ENCODE measurements at places on chromosomes 12 and 14.

- DNase-seq = no peak
Observed at GRCh38 chr12:9066755-9067423, 48.8 kb downstream of the A2M start.

DNA sequence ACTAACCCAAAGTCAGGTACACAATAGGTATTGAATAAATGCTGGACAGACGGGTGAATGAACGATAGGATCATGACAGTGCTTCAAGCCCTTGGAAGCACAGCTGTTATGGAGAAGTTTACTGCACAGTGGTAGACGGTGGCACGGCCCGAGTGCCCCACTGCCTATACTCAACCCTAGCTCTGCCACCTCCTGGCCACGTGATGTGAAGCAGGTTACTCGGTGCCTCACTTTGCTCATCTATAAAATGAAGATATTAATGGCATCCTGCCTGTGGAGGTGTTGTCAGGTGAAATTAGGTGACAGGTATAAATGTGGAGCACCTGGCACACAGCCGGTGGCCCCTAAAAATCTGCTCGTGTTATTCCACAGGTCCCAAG lies 5.8 kb downstream of the ASB2 start:
- DNase-seq = peak; percentile 34

DNA sequence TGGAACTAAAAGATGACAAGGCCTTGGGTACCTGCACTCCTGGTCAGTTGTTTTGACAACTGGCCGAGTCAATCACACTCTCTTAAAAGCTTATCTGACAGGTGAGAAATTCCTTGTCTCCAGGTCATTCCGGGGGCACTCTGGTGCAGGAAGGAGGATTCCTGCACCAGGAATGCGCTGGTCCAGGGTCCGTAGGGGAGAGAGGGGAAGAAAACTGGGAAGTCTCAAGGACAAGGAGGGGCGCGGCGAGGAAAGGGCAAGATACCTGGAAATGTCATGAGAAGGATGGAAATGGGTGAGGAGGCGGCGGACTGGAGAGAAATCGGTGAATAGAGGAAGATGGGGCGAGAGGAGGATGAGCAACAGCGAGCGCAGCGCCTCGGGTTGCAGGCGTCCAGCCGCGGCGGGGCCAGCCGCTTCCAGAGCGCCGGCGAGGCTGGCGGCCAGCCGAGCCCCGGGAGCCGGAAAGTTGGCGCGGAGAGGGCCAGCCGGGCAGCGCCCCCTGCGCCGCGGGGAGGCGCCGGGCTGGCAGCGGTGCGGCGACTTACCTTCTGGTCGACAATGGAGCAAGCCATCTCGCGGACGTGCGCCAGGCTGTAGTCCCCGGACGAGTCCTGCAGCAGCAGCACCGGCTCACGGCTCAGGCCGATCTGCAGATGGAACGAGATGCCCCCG lies 809 bp downstream of the PRKD1 start:
- DNase-seq = no peak

DNA sequence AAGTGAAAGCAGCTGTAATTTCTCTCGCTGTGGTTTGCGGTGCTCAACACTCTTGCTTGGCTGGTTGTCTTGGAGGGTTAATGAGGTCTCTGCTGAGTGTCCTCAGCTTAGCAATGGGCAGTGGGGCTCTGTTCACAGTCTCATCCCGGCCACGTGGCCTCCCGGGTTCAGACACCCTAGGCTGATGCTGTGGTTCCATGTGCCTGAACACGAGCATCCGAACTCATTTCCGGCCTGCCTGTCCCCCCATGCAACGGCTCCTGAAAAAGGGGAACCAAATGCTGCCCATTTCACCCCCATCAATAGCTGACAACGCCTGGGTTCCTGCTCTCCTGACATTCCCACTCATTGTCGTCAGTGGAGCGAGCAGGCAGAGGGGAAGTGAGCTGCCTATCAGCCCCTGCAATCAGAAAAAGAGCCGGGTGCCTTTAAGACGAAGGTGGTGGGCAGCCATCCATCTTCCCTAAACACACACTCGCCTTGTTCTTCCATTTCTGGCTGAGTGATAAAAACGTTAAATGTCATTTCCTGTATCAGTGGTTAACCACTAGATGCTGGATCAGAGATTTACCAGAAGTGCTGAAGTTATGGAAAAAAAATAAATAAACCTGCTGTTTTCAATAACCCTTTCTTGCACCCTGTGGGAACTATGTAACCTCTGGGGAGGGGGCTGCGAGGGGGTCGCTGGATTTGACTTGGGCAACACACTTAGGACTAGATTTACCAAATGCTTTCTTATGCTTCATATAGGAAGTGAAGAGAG lies 60.3 kb upstream of the BCL2L14 start:
- peak; percentile 76 for DNase-seq

GRCh38 chr14:88384718-88385117 lies 739 bp upstream of the SPATA7 start:
- no peak for DNase-seq

DNA sequence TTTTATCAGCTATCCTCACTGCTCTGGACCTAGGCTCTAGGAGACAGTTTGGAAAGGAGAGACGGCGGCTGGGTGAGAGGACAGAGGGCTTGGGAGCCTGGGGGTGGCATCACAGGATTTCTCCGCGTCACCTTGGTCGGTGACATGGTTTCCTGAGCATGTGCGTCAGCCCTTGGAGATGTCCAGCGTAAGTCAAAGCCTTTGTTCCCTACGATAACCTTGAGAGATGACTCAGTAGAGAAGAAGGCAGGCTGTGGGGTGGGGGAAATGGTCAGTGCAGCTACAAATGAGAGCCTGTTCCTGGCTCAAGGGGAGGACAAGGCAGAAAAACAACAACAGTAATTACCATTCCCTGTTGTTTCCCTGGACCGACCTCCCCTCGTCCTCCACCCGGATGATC lies 90.2 kb upstream of the TBX3 start:
- no peak for DNase-seq

- no peak for DNase-seq
Observed at GRCh38 chr14:94079891-94080620, 946 bp downstream of the DDX24 start.

DNA sequence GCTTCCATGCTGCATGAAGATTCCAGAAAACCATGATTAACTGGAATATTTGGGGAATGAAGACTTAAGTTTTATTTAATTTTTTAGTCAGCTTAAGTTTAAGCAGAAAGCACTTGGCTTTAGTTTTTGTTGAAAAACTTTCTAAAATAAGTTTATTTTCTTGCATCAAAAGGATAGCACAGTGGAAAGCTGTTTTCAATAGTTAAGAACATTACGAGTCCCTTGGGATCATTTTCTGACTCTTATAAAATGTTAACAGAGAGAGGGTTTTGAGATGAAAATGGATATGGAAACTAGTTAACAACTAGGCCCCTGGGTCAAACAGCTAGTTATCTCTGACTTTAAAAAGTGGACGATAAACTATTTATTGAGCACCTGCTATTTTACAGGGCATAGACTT lies 181.9 kb upstream of the SLC38A2 start:
- no peak for DNase-seq

- no peak for DNase-seq
Observed at GRCh38 chr12:133023566-133023965, 13.7 kb upstream of the ZNF84 start.

DNA sequence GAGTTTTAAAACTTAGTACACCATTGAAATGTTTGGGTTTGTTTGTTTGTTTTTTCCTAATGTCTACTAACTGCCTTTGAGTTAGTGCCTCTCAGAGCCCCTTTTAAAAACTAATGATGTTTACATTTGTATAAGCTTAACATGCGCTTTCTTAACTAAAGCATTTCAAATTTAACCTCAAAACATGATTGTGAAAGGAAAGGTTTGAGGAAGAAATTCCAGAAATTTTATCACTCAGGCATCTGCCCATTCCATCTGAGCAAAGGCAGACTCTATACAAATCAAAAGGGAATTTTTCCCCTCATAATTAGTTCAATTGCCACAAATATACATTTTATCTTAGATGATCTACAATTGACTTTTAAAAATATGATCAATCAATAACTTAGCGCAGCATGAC lies 230.7 kb upstream of the CAND1 start:
- DNase-seq = no peak

GRCh38 chr12:54036620-54037359 lies 3.9 kb downstream of the HOXC5 start:
- DNase-seq = no peak

- DNase-seq = no peak
Observed at GRCh38 chr14:96225745-96226151, 21.1 kb downstream of the BDKRB2 start.

DNA sequence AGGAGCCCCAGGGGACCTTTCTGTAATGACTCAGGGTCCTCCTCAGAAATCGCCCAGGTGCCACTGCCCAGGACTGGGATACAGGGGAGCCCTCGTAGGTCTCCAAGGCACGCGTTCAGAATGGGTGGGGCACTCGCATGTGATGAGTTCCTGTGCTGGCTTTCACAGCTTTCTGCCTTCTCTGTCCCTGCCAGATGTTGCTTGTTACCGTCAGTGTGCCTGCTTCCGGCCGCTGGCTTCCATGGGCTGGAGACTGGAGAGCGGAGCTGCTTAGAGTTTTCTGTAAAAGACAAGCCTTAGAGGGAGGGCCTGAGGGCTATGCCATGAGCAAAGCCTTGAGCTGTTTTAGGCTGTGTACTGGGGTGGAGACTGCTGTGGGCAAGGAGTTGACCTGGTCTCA lies 75.0 kb upstream of the SLC24A4 start:
- DNase-seq = no peak

DNA sequence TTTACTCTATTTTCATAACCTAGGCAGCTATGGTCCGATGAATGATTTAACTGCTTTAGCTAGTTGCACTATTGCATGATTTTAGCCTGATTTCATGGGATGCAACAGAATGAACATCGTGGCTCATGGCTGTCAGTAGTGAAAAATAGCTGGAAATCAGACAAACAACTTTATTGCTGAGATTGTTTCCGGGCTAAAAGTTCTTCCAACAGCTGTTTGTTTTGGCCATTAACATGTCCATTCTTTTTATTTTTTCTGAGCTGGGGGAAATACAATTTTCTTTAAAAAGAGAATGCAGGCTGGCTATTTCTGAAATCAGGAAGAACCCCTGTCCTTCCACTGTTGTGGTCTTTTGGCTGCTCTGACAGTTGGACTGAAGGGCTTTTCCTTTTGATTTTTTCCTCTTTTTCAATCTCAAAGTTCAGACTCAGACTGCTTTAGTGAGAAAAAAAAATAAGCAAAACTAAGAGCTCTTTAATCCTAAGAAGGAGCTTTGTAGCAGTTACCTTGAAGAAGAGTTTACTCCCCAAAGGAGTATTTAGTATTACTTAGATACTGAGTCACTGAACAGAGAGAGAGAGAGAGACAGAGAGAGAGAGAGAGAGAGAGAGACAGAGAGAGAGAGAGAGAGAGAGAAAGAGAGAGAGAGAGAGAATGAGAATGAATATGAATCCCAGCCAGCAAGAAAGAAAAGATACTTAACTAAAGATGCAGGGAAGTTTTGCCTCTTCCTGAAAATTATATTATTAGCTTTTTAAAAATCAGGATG lies at the start of gene NAV3:
Gene NAV3, plus strand, starts transcription at position 312 of the 769 bp plus-strand sequence. CDS start 568 bp downstream, outside the sequence.
- no peak for DNase-seq

- no peak for DNase-seq
Observed at GRCh38 chr14:77201696-77202095, 20.1 kb downstream of the TMEM63C start.

DNA sequence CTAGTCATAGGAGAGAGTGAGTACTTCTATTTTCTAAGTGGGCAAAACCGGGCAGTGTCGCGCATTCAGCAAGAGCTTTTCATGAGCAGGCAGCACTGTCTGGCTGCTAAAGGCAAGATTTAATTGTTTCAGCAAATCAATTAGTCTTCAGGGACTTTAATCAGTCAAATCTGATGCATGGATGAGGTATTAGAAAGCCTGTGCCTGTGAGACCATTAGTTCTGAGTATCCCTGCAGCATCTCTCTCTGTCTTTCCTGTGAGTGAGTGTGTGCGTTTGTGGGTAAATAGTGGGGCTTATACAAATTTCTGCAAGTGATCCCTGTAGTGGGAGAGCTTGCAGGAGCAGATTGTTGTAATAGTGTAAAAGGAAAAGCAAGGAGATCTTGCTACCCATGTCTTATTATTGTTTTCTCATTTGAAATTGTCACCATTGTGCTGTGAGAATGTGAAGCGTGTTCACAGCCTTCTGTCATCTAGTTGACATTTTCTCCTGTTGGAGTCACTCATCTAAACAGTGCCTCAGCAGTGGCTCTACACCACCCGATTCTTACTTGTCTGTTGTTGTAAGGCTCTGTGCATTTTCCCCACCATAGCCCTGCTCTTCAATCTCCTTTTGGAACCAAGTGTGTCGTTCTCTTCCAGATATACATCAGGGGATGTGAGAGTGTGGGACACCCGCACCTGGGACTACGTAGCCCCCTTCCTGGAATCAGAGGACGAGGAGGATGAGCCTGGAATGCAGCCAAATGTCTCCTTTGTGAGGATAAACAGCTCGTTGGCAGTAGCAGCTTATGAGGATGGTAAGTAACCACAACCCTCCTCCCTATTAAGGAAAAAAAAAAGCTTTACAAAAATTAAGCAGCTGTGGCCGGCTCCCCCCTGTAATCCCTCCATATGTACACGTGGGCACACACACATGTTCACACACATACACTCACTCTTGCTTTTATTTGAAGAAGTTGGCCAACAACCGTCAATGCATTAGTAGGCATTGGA lies 53.6 kb downstream of the FBXW8 start:
- no peak for DNase-seq

- DNase-seq = no peak
Observed at GRCh38 chr12:3968523-3968922, 95.3 kb upstream of the PARP11 start.

GRCh38 chr12:109192358-109192757 lies 76.0 kb downstream of the ACACB start:
- DNase-seq = no peak

- peak; percentile 50 for DNase-seq
Observed at GRCh38 chr14:89027097-89027740, 202.8 kb downstream of the TTC8 start.

DNA sequence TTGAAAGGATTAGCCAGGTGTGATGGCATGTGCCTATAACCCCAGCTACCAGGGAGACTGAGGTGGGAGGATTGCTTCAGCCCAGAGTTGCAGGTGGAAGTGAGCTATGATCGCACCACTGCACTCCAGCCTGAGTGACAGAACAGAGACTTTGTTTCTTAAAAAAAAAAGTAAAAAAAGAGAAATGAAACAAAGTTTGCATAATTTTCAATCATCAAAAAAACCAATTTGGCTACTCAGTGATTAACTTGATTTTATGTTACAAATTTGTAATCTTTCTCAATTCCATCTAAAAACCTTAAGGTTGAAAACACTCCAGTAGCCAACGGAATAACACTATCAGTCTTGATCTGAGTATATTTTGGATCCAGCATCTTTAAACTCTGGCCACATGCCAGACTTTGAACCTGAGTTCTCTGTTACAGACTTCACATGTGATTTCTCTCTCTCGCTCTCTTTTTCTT lies 12.6 kb upstream of the DENND5B start:
- peak; percentile 71 for DNase-seq

GRCh38 chr14:36096090-36096489 lies 80.4 kb downstream of the PTCSC3 start:
- no peak for DNase-seq

- DNase-seq = no peak
Observed at GRCh38 chr12:42958291-42958674, 368.7 kb upstream of the PRICKLE1 start.
